ENCODE measurements at places on chromosomes 7 and 10.
A peak's percentile ranks its signal among the peaks of the same experiment; 100 is the strongest.

- DNase-seq: no peak
Measured at GRCh38 chr7:55526770-55527169, 45.5 kb downstream of the VOPP1 start.

- peak; percentile 57 for DNase-seq
Measured at GRCh38 chr10:124612611-124613498, 131.3 kb downstream of the FAM53B start.

DNA sequence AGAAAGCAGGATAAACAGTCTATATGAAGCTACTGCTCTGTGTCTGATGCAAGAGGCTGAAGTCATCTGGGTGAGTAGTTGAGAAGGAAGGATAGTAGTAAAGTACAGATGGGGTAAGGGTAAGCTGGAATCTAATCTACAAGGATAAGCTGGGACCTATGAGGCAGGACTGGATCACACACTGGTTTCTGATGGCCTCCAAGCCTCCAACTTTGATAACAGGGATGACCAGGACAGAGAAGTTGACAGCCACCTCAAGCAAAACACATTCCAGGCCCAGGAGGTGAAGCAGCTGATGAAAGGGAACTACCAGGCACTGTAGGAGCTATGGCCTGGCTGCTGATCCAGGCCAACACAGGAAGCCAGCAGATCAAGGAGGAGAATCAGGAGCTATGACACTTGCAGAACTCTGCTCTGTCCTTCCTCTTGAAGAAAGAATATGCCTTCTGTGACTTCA, 278.1 kb upstream of the TMEM229A start:
- no peak for DNase-seq

DNA sequence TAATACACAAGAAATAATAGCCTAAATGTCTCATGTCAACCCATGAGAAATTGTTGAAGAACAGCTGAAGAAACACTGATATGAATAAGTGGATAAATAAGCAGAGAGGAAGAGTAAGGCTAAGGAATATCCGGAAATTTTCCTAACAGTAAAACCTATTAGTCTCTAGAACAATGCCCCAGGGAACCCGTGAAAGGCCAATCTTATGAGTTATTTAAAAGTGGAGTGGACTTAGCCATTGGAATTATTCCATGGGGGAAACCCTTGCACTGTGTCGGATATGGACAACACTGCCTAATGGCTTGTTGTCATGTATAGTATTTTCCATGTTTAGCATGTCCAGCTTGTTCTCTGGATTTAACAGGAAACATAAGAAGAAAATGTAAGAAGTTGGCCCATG, 217.2 kb upstream of the PLXNA4 start:
- DNase-seq: no peak

DNA sequence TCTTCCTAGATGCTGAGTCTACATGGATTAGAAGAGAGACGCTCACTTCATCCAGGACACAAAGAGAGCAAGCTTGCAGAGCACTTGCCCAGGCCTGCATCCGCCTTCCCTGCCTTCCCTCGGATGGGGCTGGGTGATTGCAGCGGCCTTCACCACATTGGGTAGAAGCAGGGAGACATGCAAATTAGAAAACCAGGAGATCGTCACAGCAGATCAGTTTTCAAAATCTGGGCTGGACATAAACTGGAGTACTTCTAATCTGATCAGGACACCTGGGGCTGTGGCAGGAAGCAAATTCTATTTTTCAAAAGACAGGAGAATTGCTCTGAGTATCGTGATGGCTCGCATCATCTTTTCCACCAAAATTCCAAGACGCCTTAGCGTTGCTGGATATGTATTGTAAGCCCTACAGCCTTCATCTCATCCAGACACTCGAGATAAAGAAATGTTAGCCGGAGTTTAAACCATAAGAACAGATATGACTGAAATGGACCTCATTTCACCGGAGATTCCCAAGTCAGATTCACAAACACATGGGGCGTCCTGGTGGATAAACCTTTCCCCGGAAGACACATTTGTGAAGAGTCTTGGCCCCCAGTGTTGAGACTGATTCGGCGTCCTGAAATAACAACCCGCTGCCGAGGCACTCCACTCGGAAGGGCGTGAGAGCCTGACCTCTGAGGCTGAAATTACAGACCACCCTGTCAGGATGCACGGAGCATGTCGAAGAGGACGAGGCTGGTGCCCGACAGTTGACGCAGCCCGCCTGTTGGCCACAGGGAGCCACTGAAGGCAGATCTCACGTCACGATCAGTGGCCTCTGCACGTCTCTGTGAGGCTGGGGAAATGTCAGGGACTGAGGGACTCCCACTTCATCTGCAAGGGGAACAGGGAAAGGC, 91.2 kb upstream of the PARD3 start:
- DNase-seq: no peak

DNA sequence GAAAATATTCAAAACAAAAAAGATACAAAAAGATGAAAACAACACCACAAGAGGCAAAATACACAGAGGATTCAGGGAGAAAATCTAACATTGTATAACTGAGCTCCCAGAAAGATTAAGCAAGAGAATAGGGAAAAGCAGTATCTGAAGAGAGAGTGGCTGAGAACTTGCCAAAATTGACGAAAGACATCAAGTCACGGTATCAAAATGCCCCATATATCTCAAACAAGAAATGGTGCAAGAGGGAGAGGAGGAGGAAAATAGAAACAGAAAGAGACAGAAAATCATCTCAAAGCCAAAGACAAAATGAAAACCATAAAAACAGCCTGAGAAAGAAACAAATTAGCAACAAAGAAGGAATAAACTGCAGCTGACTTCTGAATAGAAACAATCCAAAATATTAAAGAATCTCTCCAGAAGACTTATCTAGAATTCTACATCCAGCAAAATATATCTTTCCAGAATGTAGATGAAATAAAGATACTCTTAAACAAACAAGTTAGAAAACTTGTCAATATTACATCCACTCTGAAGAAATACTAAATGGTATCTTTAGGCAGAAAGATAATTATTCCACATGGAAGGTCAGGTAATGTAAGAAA, 5.5 kb downstream of the USP6NL start:
- DNase-seq: no peak

- no peak for DNase-seq
Measured at GRCh38 chr10:120372917-120373316, 84.1 kb upstream of the PLPP4 start.

GRCh38 chr10:50280049-50280841, 28.9 kb upstream of the ASAH2 start:
- DNase-seq: no peak

DNA sequence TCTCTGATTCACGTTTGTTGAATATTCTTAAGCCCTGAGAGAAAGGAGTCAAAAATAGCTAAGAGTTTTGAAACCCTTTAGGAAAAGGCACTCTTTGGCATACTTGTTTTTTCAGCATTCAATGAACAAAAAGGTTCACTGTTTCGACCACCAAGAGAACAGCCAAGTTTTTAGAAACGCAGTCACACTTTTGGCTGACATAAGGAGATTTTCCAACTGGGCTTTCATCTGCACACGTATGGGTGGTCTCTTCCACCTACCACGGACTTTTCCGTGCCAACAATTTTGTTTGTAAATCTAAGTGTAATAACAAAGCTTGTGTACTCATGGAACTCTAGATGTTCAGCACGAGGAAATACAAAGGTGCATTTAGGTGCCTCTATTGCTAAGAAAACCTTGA, 270.3 kb downstream of the WDR11 start:
- DNase-seq: no peak

GRCh38 chr10:13949844-13950542, 363.2 kb downstream of the PRPF18 start:
- peak; percentile 84 for DNase-seq

DNA sequence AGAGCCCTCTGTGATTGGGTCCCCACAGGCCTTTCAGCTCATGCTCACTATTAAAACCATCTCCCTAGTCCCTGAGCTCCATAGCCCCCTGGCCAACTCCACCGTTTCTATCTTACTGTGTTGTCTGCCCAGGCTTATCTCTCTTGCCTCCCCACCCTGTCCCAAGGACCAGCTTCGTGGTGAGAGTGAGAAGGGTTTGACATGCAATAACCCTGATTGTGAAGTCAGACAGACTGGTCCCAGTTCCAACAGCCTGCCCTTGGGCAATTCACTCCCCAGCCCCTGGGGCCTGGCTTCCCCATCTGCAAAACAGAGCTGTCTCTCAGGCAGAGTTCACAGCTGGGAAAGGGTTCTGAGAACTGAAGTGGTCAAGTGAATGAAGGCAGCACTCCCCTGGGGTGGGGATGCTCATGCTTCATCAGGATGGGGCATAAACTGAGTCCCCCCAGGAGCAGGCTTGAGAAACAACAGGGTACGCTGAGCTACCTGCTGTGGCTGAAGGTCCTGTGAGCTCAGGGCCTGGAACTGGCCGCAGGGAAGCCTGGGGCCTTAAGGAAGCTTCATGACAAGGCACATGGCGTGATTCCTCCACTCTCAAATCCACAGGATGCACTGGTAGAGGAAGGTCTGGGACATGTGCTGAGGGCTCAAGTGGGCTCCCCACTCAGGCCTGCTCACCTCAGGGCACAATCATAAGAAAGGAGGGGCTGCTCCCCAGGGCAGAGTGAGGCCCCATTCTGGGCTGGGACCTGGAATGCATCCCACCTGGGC, 1.8 kb upstream of the PPIF start:
- no peak for DNase-seq

DNA sequence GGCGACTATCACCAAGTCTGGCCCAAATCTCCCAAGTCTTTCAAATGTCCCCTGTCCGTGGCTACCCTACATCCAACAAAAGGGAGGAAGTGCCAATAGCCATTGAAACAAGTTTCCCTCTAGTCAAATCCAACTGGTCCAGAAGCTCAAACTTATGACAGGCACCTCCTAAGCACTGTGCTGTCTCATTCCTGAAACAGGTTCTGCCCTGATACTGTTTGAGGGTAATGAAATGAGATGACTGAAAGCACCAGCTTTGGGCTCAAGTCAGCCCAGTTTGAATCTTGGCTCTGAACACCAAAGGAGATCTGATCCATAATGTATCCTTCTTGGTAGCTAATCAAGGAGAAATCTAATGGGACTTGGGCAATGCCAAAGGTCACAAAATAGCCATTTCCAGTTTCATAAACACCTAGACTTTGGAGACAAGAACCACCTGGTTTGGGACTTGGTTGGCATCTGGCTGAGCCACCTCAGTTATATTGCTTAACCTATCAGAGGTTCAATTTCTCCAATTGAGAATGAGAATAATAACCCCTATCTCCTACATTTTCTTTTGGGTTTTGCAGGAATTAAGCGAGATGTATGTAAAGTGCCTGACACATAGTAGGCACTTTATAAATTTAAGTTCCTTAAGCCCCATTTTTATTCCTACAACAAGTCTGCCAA, 34.7 kb upstream of the ARID5B start:
- DNase-seq: no peak

- DNase-seq: no peak
Measured at GRCh38 chr7:116780966-116781365, 81.4 kb upstream of the CAPZA2 start.

GRCh38 chr7:148973256-148973655, 55.0 kb downstream of the PDIA4 start:
- no peak for DNase-seq

DNA sequence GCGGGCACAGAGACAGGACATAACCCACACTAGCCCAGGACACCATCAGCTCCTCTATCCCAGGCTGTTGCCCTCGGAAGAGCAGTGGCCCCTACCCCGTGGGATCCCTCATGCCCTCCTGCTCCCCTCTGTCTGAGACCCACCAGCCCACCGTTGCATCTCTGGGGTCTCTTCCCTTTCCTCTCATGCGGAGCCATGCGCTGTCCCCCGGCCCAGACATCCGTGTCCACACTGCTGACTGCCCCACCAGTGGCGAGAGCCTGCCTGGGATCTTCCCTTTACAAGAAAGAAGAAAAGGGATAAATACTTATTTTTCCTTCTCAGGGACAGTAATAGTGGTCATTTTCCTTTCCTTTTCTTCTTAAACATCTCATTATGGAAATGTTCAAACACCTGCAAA, 115.4 kb downstream of the WDR37 start:
- no peak for DNase-seq

DNA sequence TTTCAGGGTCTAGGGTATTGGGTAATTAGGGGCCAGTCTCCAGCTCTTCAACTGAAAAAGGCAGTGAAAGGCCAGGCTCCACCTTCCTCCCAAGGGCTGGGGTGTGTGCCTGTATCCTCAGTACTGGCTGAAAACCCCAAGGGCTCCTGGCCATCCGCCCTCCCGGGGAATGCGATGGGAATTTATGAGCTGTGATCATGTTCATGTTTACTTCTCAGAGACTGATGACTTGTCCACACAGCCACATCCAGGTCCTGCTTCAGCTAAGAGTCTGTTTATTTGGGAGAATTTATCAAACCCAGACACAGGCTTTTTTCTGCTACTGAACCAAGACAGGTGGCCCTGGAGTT, 91.7 kb downstream of the CCDC3 start:
- no peak for DNase-seq

GRCh38 chr10:86067436-86068050, 299.1 kb downstream of the GRID1 start:
- no peak for DNase-seq

GRCh38 chr10:71549766-71550533, 153.2 kb downstream of the CDH23 start:
- no peak for DNase-seq

DNA sequence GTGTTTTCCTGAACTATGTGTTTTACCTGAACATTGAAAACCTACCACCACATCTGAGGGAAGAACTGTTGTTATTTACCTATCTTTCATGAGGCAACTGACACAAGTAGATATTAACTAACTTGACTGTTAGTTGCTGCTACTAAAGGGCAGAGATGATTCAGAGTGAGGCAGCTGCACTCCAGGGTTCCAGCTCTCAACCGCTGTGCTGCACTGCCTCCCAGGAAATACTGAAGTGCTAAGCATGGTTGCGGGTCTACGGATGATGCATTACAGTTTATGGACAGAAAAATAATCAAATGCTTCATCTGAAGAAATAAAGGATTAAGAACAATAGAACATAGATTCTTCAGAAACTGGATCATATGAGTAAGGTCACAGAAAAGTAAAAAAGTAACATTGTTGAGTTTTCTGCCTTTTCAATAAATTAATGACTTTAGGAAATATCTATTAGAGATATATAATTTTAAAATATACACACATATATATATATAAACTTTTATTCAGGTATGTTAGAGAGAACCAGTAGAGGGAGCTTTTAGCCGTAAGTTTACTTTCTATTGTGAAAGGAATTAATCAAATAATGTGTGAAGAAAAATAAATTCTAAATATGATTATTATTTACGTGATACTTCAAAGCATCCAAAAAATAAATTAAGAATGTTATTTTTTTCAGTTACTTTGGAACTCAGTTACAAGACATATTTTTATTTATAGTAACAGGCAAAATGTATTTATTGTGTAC, 620.0 kb downstream of the CNTNAP2 start:
- DNase-seq: no peak

GRCh38 chr7:23299770-23300300, 696 bp downstream of the MALSU1 start:
- no peak for DNase-seq

- no peak for DNase-seq
Measured at GRCh38 chr10:93751832-93752231, 5.9 kb upstream of the LGI1 start.

Measured in NCI-H226 (cell line).